ENCODE measurements at places on chromosomes 7 and 10.

DNA sequence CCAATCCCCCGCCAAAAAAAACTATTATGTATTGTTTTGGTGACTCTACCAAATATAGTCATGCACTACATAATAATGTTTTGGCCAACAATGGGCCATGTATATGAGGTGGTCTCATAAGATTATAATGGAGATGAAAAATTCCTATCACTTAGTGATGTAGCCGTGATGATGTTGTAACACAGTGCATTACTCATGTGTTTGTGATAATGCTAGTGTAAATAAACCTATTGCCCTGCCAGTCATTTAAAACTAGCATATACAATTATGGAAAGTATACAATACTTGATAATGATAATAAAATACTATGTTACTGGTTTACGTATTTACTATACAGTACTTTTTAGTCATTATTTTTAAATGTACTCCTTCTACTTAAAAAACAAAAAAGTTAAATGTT, 101.5 kb downstream of the SLC25A40 start:
- DNase-seq: no peak

DNA sequence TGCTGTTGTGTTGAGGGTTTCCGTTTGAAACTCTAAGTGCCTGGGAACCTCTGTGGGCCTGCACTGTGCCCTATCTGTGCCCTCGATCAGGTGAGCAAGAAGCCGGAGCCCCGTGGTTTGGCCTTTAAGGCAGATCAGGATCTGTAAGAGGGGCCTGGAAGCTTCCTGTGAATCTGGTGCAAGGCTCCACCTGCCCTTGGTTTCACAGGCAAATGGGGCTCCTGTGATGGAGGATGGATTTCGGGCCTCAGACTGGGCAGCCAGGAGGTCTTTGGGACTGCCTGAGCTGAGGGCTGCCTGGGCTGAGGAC, 21.6 kb downstream of the SCART1 start:
- DNase-seq: peak; percentile 5

DNA sequence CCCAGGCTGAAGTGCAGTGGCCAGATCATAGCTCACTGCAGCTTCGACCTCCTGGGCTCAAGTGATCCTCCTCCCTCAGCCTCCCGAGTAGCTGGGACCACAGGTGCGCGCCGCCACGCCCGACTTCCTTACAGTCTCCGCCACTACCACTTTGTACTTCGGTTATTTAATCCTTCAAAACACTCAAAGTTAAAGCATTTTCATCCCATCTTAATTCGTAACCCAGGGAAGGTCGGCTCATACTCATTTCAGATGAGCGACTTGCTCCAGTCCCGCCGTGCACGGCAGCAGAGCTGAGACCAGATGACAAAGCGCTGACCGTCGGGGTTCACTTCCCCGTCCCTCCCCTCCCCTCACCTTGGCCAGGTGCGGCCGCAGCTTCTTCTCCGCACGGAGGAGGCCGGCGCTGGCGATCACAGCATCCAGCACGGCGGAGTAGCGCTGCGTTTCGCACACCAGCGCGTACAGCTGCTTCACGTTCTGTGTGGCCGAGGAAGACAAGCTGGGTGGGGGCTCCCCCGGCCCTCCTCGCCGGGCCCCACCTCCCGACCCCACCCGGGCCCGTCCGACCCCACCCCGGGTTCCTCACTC, 457 bp downstream of the NSUN5 start:
- DNase-seq: no peak

- no peak for DNase-seq
Observed at GRCh38 chr7:151045262-151045661, 3.1 kb upstream of the ASIC3 start.
